ENCODE measurements at places on chromosomes 3 and 15.

DNA sequence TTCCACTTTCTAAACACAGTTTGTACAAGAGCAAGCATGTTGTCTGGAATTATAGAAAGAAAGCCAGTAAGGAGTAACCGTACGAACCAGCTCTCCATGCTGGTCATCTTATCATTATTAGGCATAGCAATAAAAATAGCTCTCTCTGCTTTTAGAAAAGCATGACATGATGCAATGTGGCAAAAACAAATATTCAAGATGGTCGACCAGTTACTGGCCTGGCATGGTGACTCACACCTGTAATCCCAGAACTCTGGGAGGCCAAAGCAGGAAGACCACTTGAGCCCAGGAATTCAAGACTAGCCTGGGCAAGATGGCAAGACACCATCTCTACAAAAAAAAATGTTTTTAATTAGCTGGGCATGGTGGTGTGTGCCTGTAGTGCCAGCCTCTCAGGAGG, 2.6 kb upstream of the MAP4 start:
- DNase-seq: no peak

- DNase-seq: no peak
Measured at GRCh38 chr3:130906374-130906995, 12.6 kb downstream of the ATP2C1 start.

DNA sequence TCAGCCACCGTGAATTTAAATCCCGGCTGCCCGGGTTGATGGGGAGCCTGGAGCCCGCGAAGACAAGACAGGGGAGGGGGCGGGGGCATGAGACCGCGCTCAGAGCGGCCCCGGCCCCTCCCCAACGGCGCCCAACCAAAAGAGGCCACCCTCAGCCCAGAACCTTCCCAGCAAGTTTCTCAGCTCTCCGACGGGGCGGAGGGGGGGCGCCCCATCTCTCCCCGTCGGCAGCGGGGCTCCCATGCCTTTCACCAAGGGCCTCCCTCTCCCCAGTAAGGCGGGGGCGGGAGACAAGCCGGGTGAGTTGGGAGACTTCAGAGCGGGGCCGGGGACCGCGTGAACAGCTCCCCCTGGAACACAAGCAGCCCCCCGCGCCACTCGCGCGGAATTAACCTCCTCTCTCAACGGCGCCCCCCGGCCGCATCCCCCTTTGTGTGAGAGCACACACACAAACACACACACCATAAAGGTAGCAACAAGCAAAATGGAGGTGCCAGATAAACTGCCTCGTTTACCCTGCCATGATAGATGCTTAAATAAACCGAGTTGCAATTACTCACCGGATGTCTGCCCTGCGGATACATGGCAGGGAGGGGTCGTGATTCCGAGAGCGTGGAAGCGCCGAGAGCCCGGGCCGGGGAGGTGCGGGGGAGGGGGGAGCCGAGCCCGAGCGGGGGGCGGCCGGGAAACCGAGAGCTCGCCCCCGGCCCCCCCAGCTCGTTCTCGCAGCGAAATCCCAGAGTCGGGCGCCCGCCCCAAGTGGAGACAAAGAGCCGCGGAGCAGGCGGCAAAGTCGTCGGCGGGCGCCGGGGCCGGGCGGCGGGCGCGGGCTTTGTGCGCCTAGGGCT, 1.3 kb downstream of the TLE3 start:
- no peak for DNase-seq

- no peak for DNase-seq
Measured at GRCh38 chr3:141112686-141113297, 61.6 kb downstream of the SPSB4 start.

DNA sequence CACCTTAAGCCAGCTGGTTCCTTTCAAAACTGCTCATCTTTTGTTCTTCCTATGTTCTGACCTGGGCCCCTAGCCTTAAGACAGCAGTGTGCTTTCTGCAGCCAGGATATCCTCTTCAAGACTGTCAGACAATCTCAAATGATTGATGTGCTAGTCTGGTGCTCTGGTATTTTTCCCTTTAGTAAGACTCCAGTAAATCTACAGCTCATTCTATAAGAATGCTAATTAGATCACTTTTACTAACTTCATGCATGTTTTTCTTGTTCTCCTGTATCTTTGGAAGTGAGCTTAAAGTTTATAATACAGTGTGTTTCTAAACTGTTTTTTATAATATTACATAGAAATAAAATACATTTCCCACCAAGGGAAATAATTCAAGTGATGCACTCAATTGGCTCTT, 220.9 kb upstream of the NANOGP8 start:
- DNase-seq: no peak

DNA sequence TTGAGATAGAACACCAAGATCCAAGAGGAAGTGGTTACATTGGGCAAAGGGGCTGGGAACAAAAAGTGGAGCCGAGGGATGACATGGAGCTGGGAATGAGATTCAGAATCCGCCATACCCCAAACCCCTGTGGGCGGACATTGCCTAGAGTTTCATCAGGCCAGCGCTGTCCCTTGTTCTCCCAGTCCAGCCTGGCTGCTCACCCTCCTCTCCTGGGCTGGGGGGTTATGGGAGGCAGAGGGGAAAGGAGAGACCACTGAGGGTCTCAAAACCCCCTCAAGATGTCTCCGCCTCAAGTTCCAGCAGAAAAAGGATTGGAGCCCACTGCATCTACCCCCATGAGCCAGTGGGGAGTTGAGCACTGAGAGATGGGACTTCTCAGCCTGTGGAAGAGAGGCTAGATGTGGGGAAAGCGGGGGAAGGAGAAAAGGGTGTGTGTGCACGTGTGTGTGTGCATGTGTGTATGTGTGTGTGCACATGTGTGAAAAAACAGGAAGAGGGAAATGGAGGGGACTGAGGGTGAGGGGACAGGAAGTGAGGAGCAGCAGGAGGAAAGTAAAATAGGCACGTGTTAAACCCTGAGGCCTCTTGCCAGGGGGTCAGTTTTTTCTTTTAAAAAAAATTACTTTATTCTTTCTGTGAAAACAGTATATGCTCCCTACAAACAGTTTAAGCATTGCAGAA, 14.3 kb downstream of the GRM2 start:
- DNase-seq: no peak

GRCh38 chr3:81549831-81550230, 211.6 kb downstream of the GBE1 start:
- DNase-seq: no peak

DNA sequence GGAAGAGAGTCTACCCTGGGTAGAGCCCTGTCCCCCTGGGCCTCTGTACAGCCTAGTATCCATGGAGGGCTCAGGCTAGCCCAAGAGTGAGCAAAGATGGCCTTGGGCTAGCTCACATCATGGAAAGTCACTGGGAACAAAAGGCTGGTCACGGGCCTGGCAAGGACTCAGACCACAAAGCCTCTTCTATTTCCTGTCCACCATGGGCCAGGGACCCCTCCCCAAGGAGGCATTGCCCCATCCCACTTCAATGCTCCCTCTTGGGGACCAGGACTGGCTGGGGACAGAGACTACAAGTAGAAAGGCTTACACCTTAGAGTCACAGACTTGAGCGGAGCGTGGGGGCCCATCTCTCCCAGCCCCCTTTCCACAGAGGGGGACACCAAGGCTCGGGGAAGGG, 16.9 kb downstream of the DUSP7 start:
- no peak for DNase-seq

- DNase-seq: peak; percentile 78
Measured at GRCh38 chr15:78212546-78213424, 21.6 kb downstream of the ACSBG1 start.

- DNase-seq: no peak
Measured at GRCh38 chr3:40379674-40380306, 7.2 kb upstream of the ENTPD3 start.

DNA sequence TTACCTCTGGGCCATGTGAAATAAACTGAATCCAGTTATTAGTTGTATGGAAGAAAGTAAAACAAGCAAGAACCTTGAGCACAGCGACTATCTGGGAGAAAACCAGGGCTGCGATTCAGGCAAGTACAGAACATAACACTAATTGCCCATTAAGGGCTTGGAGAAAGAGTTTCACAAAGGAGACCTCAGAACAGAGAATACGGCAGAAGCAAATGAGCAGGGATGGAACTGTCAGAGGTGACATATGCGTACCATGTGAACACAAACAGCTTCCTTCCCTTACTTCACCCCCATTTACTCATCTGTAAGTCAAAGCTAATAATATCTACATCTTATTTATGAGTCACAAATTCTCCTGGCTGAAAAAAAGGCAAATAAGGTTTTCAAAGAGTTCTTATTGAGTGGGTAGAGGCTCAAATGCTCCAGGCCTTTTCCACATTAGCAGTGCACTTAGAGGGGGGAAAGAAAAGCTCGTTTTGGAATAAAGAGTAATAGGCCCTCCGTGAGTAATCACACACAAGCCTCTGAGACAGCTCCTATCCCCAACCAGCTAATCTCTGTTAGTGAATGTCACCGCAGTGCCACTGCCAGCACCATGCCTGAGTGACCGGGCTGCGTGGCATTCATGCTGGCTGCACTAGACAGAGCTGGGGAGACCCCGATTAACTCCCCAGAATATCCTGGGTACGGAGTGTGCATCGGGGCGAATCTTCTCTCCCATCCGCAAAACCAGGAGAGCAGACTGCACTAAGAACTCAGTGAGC, 2.6 kb downstream of the PCSK6 start:
- DNase-seq: peak; percentile 53

DNA sequence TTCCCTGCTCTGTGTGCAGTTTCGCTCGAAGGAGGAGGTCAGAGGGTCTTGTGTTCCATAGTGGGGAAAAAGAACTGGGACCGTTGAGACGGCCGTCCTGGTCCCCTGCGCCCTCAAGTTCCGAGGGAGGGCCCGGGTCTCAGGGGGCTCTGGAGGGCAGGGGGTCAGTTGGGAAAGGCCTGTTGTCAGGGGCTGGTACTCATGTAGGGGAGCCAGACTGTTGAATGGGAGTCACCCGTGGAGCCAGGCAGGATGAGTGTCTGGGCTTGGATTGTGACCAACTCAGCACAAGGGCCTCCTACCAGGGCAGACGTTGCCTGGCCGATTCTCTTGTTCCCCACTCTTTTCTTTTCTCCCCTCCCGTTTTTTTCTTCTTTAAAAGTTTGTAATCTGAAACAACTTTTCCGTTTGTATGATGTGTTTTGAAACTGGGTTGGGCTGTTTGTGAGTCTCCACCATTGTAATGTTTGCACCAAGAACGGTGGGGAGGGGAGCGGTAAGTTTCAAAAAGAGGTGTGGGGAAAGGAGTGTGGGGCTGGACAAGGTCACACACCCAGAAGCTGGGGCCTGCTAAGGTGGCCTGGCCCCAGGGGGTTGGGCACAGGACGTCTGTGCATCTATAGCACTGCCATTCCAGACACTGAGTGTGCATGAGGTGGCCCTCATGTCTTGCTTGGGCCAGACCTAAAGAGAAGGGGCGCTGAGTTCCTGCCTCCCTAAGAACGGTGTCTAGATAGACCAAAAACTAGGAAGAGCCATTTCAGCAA, 1.1 kb downstream of the CMTM7 start:
- peak; percentile 77 for DNase-seq

DNA sequence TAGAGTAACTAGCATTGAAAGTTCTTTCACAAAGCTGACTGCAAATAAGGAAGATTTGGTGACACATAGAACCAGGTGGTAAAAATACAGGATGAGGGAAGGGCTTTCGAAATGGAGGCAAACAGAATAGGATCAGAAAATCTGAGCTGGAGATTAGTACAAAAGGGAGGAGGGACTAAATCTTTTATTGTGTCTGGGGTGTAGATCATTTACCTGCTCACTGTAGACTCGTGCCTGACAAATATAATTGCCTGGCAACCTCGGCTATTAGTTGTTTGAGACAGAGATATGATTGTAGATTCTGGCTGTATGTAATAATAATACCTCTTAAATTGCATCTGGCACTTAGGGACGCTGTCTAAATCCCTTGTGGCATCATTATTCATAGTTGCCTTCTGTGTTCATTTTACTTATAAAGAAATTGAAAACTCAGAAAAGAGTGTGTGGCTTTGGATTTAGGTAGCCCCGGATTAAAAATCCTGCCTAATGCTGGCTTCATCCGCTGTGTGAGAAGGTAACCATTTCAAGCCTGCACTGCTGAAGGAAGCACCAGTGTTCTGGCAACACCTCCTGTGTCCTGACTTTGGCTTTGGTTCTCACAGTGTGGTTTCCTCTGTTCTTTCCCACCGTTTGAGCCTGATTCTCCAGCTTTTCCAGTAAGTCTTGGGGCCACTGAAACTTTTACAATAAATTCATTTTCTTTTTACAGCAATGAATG, 25.0 kb upstream of the GPR160 start:
- DNase-seq: no peak

GRCh38 chr3:42498791-42499477, 3.5 kb upstream of the VIPR1 start:
- DNase-seq: peak; percentile 66

DNA sequence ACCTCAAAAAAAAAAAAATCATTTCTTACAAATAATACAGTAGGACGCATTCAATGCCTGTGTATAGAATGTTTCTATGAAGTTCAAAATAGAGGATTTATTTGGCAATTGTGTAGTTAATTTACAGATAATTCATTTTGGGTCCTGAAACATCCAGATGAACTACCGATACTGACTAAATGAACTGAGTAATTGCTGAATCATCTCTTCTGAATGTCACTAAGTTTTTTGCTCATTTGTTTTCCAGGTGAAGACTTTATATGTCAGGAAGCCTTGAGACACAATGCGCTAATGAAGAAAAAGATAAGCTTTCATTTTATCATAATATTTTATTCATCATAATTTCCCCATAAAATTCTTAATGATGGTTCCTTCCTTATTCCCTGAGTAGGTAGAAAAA, 39.7 kb downstream of the PCOLCE2 start:
- no peak for DNase-seq

GRCh38 chr3:81947359-81947758, 185.9 kb upstream of the GBE1 start:
- no peak for DNase-seq

DNA sequence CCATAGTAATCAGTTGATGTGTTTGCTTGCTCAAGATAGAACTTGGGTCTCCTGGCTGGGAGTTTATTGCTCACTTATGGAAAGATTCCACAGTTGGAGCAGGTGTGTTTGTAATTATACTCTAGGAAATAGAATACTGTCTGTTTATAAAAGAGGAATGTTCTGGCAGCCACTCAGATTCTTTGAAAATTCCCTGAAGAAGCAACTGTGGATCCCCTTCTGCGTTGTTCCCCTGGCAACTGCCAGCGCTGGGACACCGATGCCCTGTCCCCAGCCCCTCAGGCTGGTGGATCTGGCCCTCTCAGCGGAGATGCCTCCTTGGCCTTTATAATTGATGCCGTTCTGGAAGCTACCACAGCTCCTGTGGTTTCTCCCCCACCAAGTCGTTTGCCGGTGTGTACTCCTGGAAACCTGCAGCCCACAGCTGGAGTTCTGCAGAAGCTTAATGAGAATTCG, 225.9 kb downstream of the ITPR1 start:
- no peak for DNase-seq

GRCh38 chr3:186669378-186670084, 3.7 kb downstream of the HRG start:
- no peak for DNase-seq

Data from coronary artery (tissue), 2 donors.